ENCODE measurements at places on chromosomes 16 and 17. TPM values are rescaled to one million over a fixed set of nuclear protein-coding genes. Genes with fewer than 3 reads are reported as not detected.

Gene XYLT2
- 29.9 TPM for total RNA-seq

DNA sequence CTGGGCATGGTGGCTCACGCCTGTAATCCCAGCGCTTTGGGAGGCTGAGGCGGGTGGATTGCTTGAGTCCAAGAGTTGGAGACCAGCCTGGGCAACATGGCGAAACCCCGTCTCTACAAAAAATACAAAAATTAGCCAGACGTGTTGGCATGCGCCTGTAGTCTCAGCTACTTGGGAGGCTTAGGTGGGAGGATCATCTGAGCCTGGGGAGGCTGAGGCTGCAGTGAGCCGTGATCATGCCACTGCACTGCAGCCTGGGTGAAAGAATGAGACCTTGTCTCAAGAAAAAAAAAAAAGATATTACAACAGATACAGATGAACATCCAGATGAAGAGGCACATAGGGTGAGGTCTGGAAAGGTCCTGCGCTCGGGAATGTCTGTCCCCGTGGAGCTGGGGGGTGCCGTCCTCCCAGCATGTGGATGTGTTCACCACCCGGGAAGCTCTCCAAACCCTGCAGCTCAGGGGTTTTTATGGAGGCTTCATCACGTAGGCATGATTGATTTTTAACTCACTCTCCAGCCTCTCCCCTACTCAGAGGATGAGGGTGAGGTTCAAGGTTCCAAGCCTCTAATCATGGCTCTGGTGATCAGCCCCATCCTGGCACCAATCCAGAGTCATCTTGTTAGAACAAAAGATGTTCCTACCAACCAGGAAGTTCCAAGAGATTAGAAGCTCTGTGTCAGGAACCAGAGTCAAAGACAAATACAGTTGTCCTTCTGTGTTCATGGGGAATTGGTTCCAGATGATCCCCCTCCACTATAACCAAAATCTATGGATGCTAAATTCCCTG, 85.0 kb upstream of the DNAJA2 start:
- no peak overlapping the region for H3K4me3 ChIP-seq
- no peaks in the 10 kb centered on the region for H3K4me1 ChIP-seq
- no peak for DNase-seq
- no peaks in the 10 kb centered on the region for H3K36me3 ChIP-seq
- H3K27me3 ChIP-seq, result no peaks in the 10 kb centered on the region
- no peak overlapping the region for H3K27ac ChIP-seq

DNA sequence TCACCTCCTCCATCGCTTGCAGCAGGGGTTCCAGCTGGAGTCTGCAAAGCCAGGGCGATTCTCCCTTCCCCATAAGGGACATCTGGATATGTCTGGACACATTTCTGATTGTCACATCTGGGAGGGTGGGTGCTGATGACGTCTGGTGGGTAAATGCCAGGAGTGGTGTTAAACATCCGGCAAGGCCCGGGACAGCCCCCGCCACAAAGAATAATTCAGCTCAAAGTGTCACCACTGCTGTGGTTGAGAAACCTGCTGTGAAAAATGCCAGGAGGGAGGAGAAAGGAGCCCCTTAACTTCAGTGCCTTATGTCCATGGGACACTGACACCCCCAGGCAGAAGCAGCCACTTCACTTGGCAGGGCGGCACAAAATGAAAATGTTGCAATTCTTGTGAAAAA, 179.4 kb upstream of the SDK2 start:
- H3K27me3 ChIP-seq, result no peaks in the 10 kb centered on the region
- no peak overlapping the region for H3K4me3 ChIP-seq
- no peaks in the 10 kb centered on the region for H3K36me3 ChIP-seq
- no peak overlapping the region for H3K27ac ChIP-seq

GRCh38 chr16:47779201-47780016, 318.3 kb downstream of the PHKB start:
- peak overlapping the region; percentile 59 for H3K27ac ChIP-seq
- no peaks in the 10 kb centered on the region for H3K4me1 ChIP-seq
- H3K4me3 ChIP-seq, result peak overlapping the region; percentile 70
- no peaks in the 10 kb centered on the region for H3K36me3 ChIP-seq

All from B cell (primary cell).